ENCODE measurements at places on chromosomes 7 and 10.
A peak's percentile ranks its signal among the peaks of the same experiment; 100 is the strongest.

- no peaks in the 10 kb centered on the region for H3K27me3 ChIP-seq
- H3K27ac ChIP-seq = no peak overlapping the region
- H3K36me3 ChIP-seq = peaks cover 7% of the 10 kb centered on the region
- no peak for DNase-seq
- H3K4me3 ChIP-seq = no peak overlapping the region
Measured at GRCh38 chr10:119087271-119087882, 6.8 kb upstream of the EIF3A start.

DNA sequence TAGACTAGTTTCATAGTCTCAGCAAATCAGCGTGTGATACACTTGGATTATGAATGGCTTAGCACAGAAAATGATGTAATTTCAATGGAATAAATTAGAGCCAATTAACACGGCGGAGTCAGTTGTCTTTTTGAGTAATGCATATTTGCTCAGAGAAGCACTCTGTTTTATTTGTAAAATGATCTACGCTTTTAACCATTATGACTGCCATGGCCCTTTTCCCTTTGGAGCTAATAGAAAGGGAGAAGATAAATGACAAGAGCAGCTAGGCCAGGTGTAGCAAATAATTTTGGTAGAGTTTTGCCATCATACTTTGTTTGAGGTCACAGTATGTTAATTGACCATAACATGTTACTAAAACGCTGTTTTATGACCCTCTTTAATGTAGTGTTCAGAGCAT lies 86.8 kb downstream of the GPR158 start:
- no peaks in the 10 kb centered on the region for H3K4me1 ChIP-seq
- H3K36me3 ChIP-seq = no peaks in the 10 kb centered on the region
- no peak for DNase-seq
- H3K27ac ChIP-seq = no peak overlapping the region
- no peaks in the 10 kb centered on the region for H3K27me3 ChIP-seq

DNA sequence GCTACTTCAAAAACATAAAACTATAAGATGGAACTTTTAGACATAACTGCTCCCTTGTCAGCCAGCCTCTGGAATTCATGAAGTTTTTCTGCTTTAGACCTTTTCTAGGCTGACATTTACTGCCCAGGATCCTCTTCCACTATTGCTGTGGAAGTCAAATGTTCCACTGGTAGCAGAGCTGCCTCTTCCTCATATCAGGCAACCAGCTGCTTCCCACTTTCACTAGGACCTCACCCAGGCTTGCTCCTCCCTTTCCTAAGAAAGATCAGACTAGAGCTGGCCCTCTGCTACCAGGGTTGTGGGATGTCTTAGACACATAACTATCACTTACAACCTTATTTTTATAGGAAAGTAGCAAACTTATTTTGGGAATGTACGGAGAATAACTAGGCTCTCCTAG lies 121.5 kb downstream of the CTTNBP2 start:
- no peak overlapping the region for H3K27ac ChIP-seq
- H3K36me3 ChIP-seq = no peaks in the 10 kb centered on the region
- no peak for DNase-seq
- H3K4me1 ChIP-seq = no peaks in the 10 kb centered on the region

- peaks cover 76% of the 10 kb centered on the region for H3K27me3 ChIP-seq
- no peaks in the 10 kb centered on the region for H3K36me3 ChIP-seq
- no peak overlapping the region for H3K4me3 ChIP-seq
- DNase-seq = peak; percentile 8
Measured at GRCh38 chr10:113991091-113991860, 52.4 kb upstream of the ADRB1 start.

DNA sequence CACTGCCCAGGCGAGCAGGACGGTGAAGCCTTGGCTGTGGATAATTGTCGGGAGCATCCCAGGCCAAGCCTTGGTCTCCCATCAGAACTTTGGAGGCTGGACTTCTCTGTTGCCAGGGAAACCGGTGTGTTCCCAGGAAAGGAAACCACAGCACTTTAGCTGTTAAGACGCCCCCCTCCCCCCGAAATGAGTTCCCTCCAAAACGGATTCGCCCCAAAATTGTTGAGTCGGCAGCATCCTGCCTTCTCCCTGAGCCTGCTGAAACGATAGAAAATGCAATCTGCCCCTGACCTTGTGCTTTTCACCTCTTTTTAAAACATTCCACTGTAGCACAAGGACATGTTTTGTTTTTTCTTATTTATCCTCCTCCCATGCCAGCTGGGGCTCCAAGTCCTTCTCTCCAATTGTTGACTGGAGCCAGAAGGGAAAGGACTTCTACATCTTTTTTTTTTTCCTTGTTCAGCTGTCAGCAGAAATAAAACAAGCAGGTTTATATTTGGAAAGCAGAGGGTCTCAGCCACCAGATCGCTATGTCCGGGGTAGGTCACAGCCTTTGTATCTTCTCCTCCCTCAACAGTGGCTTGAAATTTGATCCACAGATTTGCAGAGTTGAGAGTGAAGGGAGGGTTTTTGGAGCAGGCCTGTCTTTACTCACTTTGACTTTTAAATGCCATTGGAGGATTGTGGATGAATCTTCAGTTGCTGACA lies 116.5 kb downstream of the ZMIZ1 start:
- DNase-seq = no peak
- peaks cover 3% of the 10 kb centered on the region for H3K27me3 ChIP-seq
- no peaks in the 10 kb centered on the region for H3K36me3 ChIP-seq
- H3K4me1 ChIP-seq = no peaks in the 10 kb centered on the region
- no peak overlapping the region for H3K27ac ChIP-seq

DNA sequence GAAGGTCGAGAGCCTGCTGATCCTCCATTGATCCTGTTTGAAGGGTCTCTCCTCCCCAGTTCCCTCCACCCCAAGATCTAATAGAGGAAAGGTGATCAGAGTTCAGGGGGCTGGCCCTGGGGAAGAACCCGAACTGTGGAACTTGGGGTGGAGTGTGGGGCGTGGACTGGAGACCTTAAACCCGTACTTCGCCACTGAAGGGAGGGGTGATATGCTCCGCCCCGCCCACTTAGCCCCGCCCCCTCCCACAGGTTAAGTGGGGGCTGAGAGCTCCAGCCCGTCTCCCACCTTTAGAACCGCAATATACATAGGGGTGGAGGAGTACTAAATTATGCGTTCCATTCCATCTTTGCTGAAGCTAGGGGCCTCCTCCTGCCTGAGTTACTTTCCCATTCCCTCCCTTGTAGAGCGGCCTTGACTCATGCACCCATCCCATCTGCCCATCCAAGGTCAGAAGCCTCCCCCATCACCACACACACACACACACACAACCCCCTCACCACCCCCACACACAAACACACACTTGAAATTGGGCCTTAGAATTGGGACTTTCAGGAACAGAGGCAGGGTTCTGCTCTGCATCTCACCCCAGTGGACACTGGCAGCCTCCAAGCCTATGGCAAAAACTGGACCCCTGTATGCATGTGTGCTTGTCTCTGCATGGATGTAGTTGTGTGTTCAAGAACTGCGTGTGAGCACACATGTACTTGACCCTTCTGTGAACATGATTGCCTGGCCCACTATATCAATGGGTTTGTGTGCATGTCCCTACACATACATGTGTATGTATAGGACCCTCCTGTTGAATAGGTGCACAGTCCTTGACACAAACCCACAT lies 991 bp downstream of the SEMA4G start:
- H3K4me3 ChIP-seq = peak overlapping the region; percentile 56
- H3K4me1 ChIP-seq = peaks cover 18% of the 10 kb centered on the region
- H3K27ac ChIP-seq = no peak overlapping the region
- peaks cover 11% of the 10 kb centered on the region for H3K27me3 ChIP-seq

DNA sequence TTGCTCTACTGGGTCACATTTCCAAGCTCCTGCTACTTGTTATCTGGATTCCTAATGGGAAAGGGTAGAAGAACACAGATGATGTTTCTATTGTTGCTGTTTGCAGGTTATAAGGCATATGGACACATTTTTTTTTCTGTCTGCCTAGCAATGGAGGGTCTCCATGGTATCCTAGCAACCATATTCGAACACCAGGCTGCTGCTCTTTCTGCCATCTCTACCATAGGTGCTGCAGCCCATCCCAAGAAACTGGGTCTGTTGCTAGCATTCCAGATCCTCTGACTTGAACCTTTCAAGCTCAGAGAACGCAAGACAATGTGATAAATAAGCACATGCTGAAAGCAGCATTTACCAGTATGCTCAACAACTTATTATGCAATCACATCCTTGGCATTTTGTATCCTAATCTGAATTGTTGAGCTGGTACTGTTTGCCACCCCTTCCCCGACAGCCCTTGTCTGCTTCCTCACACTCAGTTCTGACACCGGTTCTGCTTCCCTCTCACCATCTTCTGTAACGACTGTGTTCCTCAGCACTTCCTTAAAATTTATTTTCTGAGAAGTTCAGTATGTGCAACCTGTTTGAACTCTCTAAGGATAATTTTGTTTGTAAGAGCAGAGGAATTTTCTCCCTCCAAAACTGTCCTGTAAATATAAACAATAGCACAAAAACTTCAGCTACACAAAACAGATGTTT lies 6.2 kb downstream of the PRKG1 start:
- no peaks in the 10 kb centered on the region for H3K4me1 ChIP-seq
- no peak overlapping the region for H3K4me3 ChIP-seq
- H3K36me3 ChIP-seq = no peaks in the 10 kb centered on the region
- H3K27ac ChIP-seq = no peak overlapping the region

DNA sequence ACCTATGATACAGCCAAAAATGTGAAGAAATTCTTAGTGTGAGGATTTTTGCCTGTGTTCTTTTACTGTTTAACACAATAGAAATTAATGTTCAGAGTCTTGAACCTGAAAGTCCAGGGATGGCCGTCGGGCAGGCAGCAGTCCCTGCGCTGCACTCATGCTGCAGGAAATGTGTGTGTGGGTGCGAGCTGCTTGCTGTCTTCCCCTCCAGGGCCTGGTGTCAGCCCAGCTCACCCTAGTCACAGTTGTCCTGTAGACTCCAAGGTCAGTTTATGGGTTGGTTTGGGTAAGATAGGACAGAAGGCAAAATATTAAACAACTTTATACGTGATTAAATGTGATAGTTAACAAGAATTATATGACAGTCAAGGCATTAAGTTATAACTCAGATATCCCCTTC lies 78.7 kb downstream of the DYNC2I1 start:
- H3K4me3 ChIP-seq = no peak overlapping the region
- no peak overlapping the region for H3K27ac ChIP-seq
- H3K27me3 ChIP-seq = no peaks in the 10 kb centered on the region

DNA sequence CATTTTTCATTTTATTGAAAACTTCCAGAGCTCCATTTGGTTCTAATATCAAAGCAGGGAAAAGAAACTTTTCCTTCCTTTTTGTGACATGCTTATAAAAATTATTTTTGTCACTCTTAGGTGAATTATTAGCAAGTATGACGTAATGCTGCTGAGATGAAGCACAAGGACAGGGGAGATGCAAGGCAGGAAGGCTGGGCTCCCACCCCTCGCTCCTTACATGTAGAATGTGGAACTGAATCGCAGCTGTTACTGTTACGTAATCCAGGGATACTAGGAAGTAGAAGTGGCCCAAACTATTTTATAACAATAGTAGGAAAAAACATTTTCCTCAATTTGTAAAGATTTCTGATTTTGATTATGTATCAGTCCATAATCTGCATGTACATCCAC lies 17.1 kb upstream of the GTPBP4 start:
- H3K36me3 ChIP-seq = no peaks in the 10 kb centered on the region
- no peak for DNase-seq
- H3K27ac ChIP-seq = no peak overlapping the region
- no peak overlapping the region for H3K4me3 ChIP-seq
- peaks cover 14% of the 10 kb centered on the region for H3K27me3 ChIP-seq
- H3K4me1 ChIP-seq = peaks cover 7% of the 10 kb centered on the region

- peaks cover 34% of the 10 kb centered on the region for H3K4me1 ChIP-seq
- H3K4me3 ChIP-seq = peak overlapping the region; percentile 99
- peak overlapping the region; percentile 99 for H3K27ac ChIP-seq
- H3K36me3 ChIP-seq = peaks cover 9% of the 10 kb centered on the region
- DNase-seq = peak; percentile 8
Measured at GRCh38 chr7:4683043-4683883, 1.2 kb downstream of the FOXK1 start.

- no peak overlapping the region for H3K4me3 ChIP-seq
- no peak for DNase-seq
- no peak overlapping the region for H3K27ac ChIP-seq
Measured at GRCh38 chr7:128217030-128217805, 23.9 kb upstream of the LEP start.

DNA sequence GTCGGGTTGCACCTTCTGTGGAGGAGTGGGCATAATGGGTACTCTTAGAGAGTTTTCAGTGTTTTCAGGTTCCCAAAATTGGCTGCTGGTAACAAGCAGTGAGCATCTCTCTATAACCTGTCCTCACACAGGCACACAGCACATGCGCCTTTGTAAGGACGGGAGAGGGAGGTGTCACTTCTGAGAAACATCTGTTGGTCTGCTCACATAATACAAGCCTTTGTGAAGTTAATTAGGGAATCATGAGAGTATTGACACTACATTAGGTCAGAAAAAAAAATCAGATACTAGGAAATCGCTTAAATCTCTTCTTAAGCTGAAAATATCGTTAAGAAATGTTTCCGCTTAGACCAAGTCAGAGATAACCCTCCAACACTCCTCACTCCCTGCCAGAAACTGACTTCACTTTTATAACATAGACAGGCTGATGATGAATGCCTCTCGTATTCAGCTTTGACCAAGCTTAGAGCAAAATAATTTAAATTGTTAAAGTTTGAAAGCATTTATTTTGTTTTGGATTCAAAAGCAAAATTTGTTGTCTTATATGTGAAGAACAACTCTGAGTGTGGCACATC lies 769.7 kb downstream of the TNS3 start:
- no peak for DNase-seq
- no peaks in the 10 kb centered on the region for H3K4me1 ChIP-seq
- H3K4me3 ChIP-seq = no peak overlapping the region
- no peaks in the 10 kb centered on the region for H3K27me3 ChIP-seq

DNA sequence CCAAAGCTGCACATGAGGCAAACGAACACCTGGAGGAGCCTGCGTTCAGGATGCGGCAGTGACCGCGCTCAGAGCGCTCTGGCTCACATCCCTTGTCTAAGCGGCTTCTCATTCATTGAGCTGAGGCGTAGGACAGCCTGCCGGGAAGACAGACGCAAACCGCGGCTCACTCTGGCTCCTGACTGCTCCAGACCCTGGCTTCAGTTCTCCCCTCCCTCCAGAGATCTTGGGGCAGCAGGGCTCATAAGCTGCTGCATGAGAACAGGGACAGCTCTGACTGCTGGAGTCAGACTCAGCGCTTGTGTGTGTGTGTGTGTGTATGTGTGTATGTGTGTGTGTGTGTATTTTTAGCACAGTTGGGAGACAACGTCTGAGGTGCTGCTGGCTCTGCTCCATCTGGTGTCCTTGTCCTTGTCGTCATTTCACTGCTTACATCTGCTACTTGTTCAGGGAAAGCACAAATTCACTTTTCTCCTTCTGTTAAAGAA lies 15.8 kb upstream of the LYZL2 start:
- H3K4me1 ChIP-seq = peaks cover 15% of the 10 kb centered on the region
- DNase-seq = no peak
- peaks cover 26% of the 10 kb centered on the region for H3K27me3 ChIP-seq
- H3K36me3 ChIP-seq = no peaks in the 10 kb centered on the region

GRCh38 chr10:46524472-46525176 lies 31.8 kb downstream of the GPRIN2 start:
- H3K4me3 ChIP-seq = no peak overlapping the region
- DNase-seq = no peak
- no peaks in the 10 kb centered on the region for H3K27me3 ChIP-seq
- H3K36me3 ChIP-seq = no peaks in the 10 kb centered on the region
- no peak overlapping the region for H3K27ac ChIP-seq
